Fibroblast of skin of right quadriceps (primary cell): ENCODE measurements at places on chromosomes 12 and 14.

- no peak for DNase-seq
Observed at GRCh38 chr14:22535916-22536315, 53.1 kb downstream of the DAD1 start.

DNA sequence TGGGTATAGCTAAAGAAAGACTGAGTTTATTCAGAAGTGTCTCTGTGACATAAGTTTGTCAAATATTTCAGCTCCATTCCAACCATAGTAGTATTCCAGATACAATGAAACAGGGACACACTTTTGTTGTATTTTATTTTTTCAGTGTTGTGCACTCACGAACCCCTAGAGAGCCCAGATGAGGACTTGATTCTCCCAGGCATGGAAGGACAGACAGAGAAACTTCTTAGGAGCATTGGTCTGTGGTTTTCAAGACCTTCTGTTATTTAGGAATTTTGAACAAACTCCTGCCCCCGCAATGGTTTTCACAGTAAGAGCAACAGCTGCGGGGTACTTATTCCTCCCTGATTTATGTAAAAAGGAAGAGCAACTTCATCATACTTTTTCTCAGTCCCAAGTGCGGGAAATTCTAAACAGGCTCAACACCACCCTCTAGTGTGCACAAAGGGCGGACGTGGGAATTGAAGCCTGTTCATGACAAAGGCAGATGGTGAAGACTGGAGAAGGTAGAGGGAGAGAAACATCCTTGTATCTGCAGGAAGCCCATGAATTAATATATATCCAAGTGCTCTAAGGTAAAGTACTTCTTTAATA lies 147.6 kb downstream of the PAH start:
- peak; percentile 72 for DNase-seq

DNA sequence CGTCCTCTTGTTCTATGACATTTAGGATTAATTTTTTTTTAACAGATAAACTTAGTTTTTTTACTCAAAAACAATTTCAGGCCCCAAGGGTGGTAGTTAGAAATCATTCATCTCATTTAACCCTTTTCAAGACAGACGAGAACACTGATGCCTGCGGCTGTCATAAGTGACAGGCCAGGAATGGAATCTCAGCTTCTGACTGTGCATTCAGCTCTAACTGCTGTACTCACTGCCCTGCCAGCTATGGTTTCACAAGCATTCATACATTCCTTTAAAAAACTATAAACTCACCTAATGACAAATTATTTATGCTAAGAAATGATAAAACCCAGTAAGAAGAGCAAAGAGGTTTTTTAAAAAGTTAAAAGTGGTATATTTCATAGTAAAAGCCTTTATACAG lies 8.8 kb downstream of the DENND5B start:
- DNase-seq: peak; percentile 66

DNA sequence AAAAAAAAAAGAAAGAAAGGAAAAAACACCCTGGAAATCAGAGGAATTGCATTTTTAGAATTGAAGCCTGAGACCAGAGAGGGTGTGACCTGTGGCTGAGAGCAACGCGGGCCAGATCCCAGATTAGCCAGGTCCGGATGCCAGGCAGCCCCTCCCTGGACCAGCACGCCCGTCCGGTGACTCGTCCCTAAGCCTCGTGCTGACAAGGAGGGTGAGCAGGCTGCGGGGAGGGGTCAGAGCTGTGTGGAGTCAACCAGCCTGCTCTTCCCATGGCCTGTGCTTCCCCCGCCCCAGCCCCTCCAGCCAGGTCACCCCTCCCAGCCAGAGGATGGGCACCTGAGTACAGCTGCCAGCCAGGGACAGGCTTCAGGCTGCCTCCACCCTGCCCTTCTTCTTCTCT lies 4.2 kb upstream of the KLC1 start:
- DNase-seq: peak; percentile 56

DNA sequence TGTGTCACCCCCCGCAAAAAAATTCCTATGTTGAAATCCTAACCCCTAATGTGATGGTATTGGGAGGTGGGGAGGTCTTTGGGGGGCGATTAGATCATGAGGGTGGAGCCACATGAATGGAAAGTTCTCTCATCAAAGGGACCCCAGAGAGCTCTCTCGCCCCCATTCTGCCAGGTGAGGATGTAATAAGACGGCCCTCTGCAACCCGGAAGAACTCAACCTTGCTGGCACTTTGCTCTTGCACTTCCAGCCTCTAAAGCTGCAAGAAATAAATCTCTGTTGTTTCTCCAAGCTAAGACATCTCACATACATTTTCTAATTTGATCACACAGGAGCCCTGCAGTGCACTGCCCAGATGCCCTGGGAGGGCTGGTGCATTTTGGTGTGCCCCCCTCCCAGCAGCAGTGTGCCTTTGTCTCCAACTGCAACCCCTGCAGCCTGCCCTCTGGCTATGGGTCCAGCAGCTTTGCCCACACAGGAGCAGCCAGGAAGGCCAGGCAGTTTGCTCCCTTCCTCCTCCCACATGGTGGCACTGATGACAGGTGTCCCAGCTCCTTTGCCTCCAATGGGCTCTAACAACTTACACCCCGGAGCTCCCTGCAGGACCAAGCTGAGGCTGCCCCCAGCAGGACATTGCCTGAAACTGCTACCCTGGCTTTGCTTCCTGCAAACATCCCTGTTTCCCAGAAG lies 59.3 kb downstream of the C14orf132 start:
- DNase-seq: peak; percentile 49

GRCh38 chr12:117936722-117937484 lies 31.9 kb downstream of the KSR2 start:
- no peak for DNase-seq

- peak; percentile 63 for DNase-seq
Observed at GRCh38 chr14:84095681-84096080, 1434.3 kb upstream of the FLRT2 start.

DNA sequence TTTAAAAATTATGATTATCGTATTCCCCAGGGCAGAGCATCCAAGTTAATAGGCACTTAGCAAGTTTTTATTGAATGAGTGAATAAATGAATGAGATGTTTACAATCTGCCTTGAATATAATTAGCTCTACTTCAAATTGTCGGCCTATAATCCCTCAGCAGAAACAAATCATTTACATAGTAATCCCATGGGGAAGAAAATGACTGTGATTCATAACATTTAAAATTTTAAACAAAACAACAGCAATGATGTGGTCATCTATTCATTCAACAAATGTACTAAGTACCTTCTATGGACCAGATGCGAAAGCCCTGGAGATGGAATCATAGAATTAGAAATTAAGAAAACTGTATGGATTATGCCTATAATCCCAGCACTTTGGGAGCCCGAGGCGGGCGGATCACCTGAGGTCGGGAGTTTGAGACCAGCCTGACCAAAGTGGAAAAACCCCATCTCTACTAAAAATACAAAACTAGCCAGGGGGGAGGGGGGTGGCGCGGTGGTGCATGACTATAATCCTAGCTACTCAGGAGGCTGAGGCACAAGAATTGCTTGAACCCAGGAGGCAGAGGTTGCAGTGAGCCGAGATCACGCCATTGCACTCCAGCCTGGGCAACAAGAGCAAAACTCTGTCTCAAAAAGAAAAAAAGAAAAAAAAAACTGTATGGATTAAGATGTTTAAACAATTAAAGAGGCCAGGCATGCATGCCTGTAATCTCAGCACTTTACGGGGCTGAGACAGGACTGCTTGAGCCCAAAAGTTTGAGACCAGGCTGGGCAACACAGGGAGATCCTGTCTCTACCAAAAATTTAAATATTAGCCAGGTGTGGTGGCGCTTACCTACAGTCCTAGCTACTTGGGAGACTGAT lies 17.7 kb upstream of the MDM2 start:
- DNase-seq: no peak

DNA sequence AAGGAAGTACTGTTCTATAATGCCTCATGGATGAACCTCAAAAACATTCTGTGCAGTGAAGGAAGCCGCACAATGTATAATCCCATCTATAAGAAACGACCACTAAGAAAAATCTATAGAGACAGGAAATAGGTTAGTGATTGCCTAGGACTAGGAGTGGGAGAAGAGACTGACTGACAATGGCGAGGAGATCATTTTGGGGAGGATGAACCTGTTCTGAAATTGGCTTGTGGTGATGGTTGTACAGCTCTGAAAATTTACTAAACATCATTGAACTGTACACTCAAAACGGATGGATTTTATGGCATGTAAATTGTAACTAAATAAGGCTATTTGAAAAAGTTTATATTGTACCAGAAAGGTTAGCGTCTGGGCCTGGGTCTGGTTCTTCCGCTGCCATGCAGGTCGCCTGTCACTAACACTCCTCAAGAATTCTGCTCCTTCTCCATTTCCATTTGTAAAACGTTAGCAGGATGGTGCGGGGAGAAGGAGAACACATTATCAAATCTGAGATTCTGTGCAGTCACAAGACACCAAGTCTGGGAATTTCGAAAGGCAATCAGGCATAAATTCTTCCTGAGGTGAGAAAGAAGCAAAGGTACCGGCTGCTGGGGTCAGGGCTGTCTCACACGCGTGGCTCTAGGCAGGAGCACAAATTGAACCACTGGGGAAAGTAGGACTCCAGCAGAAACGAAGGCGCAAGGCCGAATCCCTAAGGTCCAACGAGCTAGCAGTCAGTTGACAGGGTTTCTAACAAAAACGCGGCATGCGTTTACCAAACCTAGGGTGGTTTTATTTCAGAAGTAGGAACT lies 845 bp upstream of the COCH start:
- no peak for DNase-seq

DNA sequence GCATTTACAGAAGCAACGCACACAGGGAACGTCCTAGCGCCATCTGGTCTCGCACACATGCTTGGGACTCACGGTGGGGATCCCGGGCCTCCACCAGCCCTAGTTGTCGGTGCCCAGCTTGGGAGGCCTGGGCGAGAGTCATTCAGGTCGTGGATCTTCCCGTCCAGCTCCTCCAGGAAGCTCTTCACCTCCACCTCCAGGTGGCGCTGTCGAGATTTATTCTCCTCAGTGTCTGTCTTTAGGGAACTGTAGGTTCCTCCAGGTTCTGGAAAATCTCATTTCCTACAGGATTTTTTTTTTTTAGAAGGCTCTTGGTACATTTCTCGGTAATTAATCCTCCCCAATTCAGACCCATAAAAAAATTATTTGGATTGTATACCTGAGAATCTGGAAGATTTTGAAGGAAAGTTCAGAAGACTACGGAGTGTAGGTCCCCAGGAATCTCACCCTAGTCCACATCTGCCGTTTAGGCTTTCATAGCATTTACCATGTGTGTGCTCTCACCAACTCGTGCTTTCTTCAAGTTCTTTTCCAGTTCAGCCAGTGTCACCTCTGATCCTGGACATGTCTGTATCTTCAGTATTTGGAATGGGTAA lies 910.0 kb downstream of the TMEM121 start:
- no peak for DNase-seq

DNA sequence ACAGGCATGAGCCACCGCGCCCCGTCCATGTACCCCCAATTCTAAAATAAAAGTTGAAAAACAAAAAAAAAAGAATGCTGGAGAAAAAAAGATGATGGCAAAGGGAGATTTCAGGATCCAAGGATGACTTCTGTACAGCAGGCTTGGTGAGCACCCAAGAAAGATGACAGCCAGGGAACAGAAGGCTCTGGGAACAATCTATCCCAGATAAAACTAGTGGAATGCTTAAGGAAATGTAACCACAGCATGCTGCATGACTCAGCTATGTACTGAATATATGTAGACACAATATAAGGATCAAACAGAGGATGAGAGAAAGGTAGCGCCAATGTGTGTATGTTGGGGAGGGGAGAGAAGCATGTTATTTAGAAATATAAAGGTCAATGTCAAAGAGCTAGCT lies 123.7 kb upstream of the TMTC1 start:
- DNase-seq: no peak

- no peak for DNase-seq
Observed at GRCh38 chr14:71163842-71164629, 256.8 kb downstream of the PCNX1 start.

GRCh38 chr14:69315301-69315700 lies 55.3 kb downstream of the GALNT16 start:
- DNase-seq: no peak

GRCh38 chr12:40559865-40560264 lies 132.4 kb upstream of the CNTN1 start:
- no peak for DNase-seq

DNA sequence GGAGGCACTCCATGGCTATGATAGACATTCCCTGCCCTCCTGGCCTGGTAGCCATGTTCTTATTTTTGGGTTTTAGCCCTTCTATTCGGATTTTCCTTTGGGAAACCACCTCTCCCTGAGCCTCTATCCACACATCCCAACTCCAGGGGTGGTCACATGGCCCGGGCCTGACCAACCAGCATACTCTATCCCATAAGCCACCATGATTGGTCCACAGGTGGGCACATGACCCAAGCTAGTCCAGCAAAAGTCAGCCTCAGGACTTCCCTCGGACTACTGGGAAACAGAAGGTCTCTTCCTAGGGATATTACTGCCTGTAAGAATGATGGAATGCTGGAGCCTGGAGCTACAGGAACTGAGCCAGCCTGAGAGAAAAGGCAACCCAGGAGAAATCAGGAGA lies 12.5 kb downstream of the PRIMA1 start:
- no peak for DNase-seq

- no peak for DNase-seq
Observed at GRCh38 chr12:52487211-52487610, 5.8 kb downstream of the KRT6A start.

DNA sequence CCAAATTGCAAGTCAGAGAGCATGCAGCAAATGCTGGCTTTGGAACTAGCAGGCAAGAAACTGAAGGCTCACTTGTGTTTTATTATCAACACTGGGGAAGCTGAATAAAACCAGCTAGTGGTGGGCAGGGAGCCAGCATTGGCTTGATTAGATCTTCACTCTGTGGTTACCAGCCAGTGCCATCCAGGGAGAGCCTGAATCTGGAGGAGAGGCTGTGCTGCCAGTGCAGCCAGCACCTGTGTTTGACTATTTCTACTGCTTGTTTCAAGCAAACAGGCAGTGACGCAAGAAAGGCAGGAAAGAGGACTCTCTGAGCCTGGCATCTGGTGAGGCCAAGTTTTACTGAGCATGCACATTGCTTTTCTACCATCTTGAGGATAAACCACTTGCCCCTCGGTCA lies 247.0 kb downstream of the PHLDA1 start:
- DNase-seq: no peak

DNA sequence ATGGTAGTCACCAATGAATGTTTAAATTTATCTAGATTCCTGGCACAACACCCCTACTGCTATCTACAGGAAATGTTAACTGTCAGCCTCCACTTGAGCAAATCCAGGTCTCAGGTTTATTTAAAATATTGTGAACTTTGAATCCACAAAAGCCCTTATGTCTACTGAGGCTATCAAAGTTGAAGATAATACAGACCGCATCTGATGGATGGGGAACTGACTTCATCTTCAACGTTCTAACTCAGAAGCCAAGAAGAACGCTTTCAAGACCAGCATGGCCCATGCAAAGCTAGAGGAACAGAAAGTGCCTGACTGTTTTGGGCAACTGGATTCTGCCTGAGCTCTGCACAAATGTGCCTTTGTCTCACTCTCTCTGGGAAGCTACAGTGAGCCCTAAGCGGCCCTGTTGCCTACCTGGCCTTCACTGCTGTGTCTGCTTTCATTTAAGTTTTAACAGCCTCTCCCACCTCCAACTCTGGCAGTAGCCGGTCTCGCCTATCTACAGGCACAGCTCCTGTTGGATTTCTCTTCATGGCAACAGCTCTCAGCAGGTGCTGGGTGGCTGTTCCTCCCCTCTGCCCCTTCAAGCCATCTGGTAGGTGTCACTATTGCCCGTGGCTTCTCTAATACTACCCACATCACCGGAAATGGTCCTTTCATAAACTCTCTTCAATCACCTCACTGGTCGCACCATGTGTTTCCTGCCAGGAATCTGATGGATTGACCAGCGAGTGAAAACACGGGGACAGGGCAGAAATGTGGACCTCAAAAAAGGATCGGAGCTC lies 112.1 kb upstream of the OVCH1 start:
- DNase-seq: no peak

GRCh38 chr12:82300611-82301010 lies 57.6 kb downstream of the CCDC59 start:
- DNase-seq: no peak
